Stimulated activated CD4-positive, alpha-beta T cell treated with anti-CD3 and anti-CD28 coated beads, Interleukin-4, amount 100 ng/mL, for 48 hours (primary cell): ENCODE measurements at places on chromosomes 6 and 20.

- no peak for DNase-seq
Observed at GRCh38 chr6:137190583-137191094, 17.2 kb upstream of the IL22RA2 start.

DNA sequence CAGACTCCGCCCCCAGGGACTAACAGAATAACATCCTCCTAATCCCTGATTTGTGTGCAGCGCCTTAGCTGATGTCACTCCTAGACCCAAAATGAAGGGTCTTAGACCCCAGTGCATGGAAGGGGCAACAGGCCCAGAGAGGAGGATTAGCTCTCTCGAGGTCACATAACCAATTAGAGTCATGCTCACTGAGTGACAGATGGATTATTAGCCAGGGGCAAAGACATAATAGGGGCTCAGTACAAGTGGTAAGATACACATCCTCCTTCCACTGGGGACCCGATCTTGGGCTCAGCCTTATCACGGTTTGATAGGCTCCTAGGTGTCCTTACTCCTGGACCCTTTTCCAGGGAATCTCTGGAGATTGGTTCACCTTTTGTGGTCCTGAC, 858 bp downstream of the TP53INP2 start:
- no peak for DNase-seq

DNA sequence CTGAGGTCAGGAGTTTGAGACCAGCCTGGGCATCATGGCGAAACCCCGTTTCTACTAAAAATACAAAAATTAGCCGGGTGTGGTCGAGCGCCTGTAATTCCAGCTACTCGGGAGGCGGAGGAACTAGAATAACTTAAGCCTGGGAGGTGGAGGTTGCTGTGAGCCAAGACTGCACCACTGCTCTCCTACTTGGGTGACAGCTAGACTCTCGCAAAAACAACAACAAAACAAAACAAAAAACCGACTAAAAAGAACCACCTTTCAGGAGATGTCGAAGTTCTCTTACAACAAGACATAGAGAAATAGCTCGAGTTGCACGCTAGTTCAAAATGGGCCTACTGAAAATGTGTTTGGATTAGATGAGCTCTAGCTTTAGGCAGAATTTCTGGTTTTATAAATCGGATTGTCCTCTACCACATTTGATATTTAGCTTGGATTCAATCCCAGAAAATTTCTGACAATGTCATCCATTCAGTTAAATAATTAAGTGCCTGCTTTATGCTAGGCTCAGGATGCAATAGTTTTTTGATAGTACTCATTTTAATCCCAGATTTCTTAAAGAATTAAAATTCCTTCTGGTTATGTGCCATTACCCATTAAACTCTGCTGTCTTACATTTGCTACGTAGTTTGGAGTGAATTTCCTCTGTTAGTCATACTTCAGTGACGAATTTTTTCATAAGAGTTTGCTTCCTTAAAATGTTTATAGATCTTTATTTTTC, 137.5 kb upstream of the SHLD1 start:
- DNase-seq = no peak

DNA sequence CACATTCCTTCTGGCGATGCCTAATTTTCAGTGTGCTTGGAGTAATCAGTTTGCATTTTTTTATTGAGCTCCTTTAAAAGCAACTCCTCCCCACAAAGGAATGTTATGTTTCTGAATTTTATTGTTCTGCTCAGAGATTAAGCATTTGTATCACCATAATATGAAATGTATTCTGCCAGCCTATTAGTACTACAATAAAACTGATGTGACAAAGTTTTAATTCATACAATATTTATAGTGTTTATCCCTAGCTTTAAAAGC, 236.9 kb upstream of the ASCC3 start:
- no peak for DNase-seq

- DNase-seq = no peak
Observed at GRCh38 chr20:17825960-17826843, 126.4 kb downstream of the BANF2 start.

DNA sequence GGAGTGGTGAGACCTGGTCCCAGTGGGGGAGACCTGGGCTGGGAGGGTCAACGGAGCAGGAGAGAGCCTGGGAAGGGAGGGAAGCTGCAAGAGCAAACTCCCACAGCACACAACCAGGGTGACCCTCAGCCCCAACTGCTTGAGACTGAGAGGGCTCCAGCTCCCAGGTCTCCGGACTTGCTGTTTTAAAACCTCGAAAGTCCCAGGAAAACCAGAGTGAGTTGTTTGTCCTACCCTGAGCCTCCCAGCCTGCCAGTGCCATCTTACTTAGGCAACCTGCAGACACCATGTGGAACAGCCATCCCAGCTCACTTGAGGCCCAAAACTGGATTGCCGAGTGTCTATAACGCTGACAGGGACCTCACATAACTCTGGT, 4.8 kb upstream of the NTSR1 start:
- DNase-seq = no peak

DNA sequence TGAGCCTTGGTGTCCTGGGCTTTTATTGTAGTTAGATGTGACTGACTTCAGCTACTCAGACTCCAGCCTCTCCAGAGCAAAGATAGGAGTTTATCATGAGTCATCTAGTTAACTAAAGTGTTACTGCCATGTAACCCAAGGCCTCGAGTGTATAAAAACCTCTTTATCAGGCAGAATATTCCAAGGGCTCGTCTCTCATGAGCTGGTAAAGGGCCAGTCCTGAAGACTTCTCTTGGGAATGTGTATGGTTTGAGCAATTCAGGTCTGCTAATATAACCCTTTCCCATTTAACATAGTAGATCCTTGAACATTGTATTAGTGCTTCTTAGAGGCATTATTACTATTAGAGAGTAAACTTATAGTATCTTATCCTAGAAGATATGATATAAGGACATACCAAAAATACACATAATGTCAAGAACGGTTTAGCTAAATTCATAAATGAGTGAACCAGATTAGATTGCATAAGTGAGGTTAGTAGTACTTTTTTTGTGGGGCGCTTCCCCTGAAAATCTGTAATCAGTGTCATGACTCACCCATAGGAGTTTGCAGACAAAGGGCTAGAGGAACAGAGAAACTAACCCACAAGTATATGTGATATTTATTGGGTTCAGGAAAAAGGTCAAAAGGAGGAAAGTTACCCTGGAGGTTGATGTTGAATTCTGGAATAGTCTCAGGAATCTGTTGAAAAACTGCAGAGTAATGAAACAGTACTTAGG, 16.0 kb downstream of the DSE start:
- DNase-seq = no peak

GRCh38 chr6:8082954-8083858, 19.0 kb upstream of the BLOC1S5 start:
- DNase-seq = no peak

DNA sequence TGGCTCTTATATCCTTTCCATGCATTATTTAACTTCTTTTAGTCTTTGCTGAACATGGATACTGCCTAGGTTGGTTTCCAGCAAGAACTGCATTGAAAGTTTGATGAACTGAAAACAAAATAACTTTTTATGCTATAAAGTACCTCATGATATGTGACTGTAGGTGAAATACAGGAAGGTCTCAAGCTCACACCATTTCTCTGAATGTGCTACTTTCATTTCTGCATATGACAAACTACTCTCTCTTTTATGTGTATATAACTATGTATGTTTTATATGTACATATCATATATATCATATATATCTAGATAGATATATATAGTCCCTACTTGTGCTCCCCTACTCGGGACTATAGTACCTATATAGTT, 65.9 kb downstream of the AIG1 start:
- no peak for DNase-seq

DNA sequence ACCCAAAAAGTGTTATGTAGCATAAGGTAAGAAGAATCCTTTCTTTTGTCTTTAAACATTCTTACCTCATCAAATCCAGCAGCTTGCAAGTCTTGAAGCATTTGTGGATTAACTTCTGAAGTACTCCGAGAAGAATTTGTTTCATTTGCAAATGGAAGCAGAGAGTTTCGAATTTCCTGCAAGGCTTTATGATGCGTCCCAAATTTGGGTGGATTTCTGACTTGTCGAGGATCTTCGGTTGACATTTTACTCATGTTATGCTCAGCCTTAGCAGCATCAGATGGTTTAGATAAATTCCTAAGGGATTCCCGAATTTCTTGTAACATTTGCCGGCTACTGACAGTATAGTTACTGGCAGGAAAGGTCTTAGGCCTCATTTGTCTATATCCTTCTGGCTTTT, 16.2 kb downstream of the LATS1 start:
- DNase-seq = no peak

DNA sequence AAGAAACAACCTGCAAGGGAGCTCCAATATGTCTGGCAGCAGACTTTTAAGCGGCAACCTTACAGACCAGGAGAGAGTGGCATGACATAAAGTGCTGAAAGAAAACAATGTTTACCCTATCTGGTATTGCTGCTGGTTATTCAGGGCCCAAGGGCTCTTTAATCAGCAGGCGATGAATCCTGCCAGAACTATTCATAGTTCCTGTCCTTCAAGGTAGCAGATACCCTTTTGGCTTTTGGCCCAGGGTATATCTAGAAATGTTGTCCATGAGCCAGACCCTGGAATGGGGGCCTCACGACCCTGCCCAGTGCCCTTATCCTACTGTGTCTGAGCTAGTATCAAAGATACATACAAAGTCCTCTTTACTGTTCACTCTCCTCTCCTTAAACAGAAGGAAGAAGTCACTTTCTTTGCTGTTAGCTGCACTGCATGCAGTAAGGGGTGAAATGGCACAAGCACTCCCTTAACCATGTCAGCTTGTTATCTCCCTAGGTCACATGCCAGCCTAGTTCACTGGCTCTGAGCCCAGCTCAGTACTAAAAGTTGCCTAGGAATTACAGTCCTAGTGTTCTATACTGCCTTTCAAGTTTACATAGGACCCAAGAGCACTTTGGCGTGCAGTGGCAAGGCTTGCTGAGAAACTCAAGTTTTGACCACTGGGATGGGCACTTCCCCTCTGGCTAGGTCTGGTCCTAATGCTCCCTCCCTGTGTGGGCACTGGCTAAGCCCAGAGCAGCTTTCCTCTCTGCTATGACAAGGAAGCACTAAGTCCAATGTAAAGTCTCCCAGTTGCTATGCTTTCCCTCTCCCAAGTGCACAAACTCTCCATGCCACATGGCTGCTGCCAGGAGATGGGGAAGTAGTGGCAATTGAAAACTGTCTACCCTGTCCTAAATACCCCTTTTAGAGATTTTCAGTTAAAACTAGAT, 122.0 kb downstream of the HTR1B start:
- DNase-seq = no peak

DNA sequence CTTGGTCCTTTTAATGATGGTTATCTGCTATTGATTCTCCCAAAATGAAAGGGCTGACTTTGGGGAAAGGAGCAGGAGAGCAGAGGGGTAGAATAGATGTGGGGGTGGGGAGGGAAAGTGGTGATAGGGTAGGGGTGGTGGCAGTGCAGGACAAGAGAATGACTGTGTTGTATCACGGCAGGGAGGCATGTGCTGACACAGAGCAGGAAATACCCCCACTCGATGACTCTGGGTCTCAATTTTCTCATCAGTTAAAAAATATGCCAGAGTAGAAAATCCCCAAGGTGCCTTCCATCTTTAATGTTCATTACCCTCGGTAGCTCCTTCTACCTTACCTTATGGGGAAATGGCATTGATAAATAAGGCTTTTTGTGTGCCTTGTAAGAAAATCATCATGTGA, 79.0 kb upstream of the ATXN1 start:
- no peak for DNase-seq

DNA sequence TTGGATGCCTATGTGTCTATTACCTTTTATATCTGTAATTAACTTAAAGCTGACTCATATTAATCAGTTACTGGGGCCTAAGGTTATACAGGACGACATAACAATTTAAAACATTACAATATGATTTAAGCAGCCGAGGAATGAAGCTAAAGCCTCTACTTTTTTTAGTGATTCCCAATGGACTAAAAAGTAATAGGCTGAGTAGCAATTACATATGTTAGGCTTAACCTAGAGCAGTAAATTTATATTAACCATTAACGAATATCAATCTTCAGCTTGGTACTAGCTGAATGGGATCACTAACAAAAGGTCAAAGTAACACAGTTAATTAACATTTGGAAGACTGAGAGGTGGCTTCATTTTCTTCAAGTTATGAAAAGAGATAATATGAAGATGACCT, 43.1 kb downstream of the STK38 start:
- no peak for DNase-seq

- DNase-seq = no peak
Observed at GRCh38 chr6:12200015-12200564, 90.1 kb upstream of the EDN1 start.

GRCh38 chr20:58571356-58571692, 56.1 kb upstream of the APCDD1L start:
- no peak for DNase-seq

DNA sequence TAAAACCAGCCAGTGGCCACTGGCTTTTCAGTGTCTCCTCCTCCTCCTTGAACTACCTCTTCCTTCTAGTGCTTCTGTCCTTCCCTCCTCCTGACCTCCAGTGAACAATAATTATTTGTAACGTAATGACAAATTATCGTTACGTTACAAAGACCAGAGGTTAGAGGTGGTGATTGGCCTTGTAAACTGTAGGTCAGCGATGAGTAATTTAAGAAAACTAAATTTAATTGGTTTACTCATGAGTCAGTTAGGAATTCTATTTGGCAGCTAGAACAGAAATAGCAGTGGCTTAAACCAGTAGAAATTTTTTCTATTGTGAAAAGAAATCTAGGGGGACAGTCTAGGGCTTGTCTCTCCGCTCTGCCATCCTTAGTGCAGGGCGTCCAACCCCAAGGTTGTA, 38.8 kb downstream of the PPARD start:
- DNase-seq = no peak

- DNase-seq = no peak
Observed at GRCh38 chr6:4801491-4802110, 25.4 kb downstream of the CDYL start.

GRCh38 chr6:160895562-160895961, 96.0 kb upstream of the MAP3K4 start:
- no peak for DNase-seq

DNA sequence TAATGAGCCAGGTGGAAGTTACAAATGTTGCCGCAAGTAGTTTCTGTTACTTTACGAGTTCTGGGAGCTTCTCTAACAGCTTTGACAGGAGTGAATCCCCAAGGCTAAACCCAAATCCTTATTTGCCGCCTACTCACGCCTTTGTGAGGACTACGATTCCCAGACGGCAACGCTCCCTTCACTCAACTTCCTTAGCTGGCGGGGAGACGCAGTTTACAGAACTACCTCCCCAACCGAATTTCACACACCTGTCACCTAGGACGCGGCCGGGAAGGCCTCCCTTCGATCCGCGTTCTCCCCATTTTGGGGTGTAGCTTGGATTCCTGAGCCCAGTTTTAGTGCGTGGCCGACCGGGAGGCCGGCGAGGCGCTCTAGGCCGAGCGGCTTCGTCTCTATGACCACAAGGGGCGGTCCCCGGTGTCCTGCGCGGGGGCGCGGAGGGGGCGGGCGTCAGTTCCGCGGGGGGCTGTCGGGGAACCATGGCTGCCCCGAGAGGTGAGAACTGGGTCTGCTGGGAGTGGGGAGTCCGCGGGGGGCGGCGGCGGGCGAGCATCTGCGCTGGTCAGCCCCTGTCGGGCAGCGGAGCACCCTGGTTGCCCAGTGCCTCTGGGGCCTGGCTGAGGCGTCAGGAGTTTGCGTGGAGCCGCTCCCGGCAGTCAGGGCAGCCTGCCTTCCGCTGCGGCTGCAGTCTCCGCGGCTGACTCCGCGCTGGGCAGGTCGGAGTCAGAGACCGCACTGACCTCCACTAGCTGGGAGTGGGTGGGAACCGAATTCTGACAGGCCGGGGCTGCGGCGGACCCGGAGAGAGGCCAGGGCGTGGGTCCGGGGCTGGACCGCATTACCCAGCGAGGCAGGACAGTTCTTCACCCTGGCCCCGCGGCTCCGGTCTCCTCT, at the start of gene SLC35A1:
TSS of gene SLC35A1 (plus strand) at position 450 of the 894 bp plus-strand sequence. CDS start at position 480, 30 bp downstream.
- DNase-seq = peak; percentile 72
